Kidney epithelial cell (primary cell): ENCODE measurements at places on chromosomes 11 and 22. TPM values are rescaled to one million over a fixed set of nuclear protein-coding genes. Genes with fewer than 3 reads are reported as not detected.

The LGR4 gene
- 15.9 and 16.2 TPM in 2 replicates for total RNA-seq

The VWA5A gene
- 26.6 and 33.4 TPM in 2 replicates for total RNA-seq

The PHLDB1 gene
- 99.0 and 107 TPM in 2 replicates for total RNA-seq

The LMO2 gene
- total RNA-seq, result 0.82 and 2.5 TPM in 2 replicates

The GDPD4 gene
- 0.08 TPM in 1 of 2 replicates, not detected in the other for total RNA-seq

The HBB gene
- total RNA-seq, result not detected in 2 replicates

The PPFIBP2 gene
- total RNA-seq, result 6.0 and 7.5 TPM in 2 replicates

The FXYD2 gene
- 5.0 and 7.5 TPM in 2 replicates for total RNA-seq

The PLEKHB1 gene
- total RNA-seq, result 3.5 and 7.1 TPM in 2 replicates

The FHIP1B gene
- total RNA-seq, result 33.0 and 34.0 TPM in 2 replicates

The ARHGAP32 gene
- total RNA-seq, result 15.4 and 17.5 TPM in 2 replicates

The LIF gene
- 108 and 112 TPM in 2 replicates for total RNA-seq

The CTTN gene
- total RNA-seq, result 296 and 324 TPM in 2 replicates

The DLG2 gene
- 0.75 and 1.8 TPM in 2 replicates for total RNA-seq

The SLC22A12 gene
- not detected in 2 replicates for total RNA-seq

The FAM83F gene
- 5.8 and 6.9 TPM in 2 replicates for total RNA-seq

The SLC37A2 gene
- total RNA-seq, result 0.68 and 1.8 TPM in 2 replicates

The THAP12 gene
- 25.1 and 35.3 TPM in 2 replicates for total RNA-seq

The GCAT gene
- 35.7 and 37.4 TPM in 2 replicates for total RNA-seq

The TSPAN18 gene
- 4.7 and 5.2 TPM in 2 replicates for total RNA-seq

The PIH1D2 gene
- 0.92 and 1.4 TPM in 2 replicates for total RNA-seq

The GSTT2 gene
- 0.50 and 1.2 TPM in 2 replicates for total RNA-seq

The SHANK2 gene
- 12.5 and 16.0 TPM in 2 replicates for total RNA-seq

The OR51B2 gene
- total RNA-seq, result not detected in 2 replicates

The TRIM34 gene
- 4.5 and 4.9 TPM in 2 replicates for total RNA-seq

The JHY gene
- 3.4 and 3.6 TPM in 2 replicates for total RNA-seq

The PDGFB gene
- total RNA-seq, result 159 and 165 TPM in 2 replicates

The SNX19 gene
- total RNA-seq, result 80.1 and 96.1 TPM in 2 replicates

The MMP27 gene
- not detected in 2 replicates for total RNA-seq

The FREY1 gene
- not detected in 2 replicates for total RNA-seq

The PTPRCAP gene
- total RNA-seq, result 2.5 and 3.0 TPM in 2 replicates

The MICAL2 gene
- 361 and 367 TPM in 2 replicates for total RNA-seq

The FAM111B gene
- total RNA-seq, result 3.2 and 3.8 TPM in 2 replicates

The B3GAT1 gene
- 0.48 and 0.71 TPM in 2 replicates for total RNA-seq

The LRRN4CL gene
- 0.25 TPM in 1 of 2 replicates, not detected in the other for total RNA-seq

The PARVA gene
- 39.6 and 45.9 TPM in 2 replicates for total RNA-seq

The TMEM132A gene
- 597 and 616 TPM in 2 replicates for total RNA-seq

The SLC17A6 gene
- not detected in 2 replicates for total RNA-seq

The SRPRA gene
- 86.2 and 101 TPM in 2 replicates for total RNA-seq

The YAP1 gene
- total RNA-seq, result 94.4 and 120 TPM in 2 replicates

The EXPH5 gene
- total RNA-seq, result 8.5 and 10.1 TPM in 2 replicates

The ROBO4 gene
- total RNA-seq, result 5.1 and 6.3 TPM in 2 replicates

The KMT5B gene
- 24.8 and 25.7 TPM in 2 replicates for total RNA-seq

The RIBC2 gene
- total RNA-seq, result 0.13 and 0.27 TPM in 2 replicates

The SYCE3 gene
- 0.71 TPM in 1 of 2 replicates, not detected in the other for total RNA-seq

The TSKU gene
- total RNA-seq, result 59.5 and 67.6 TPM in 2 replicates

The GRAP2 gene
- not detected in 2 replicates for total RNA-seq

The POU2AF2 gene
- not detected in 2 replicates for total RNA-seq

The RFPL2 gene
- not detected in 2 replicates for total RNA-seq

The HTR3A gene
- total RNA-seq, result 0.25 and 0.27 TPM in 2 replicates

The DGCR6 gene
- 3.4 and 7.9 TPM in 2 replicates for total RNA-seq

The MYBPC3 gene
- not detected in 2 replicates for total RNA-seq

The ADAMTS15 gene
- total RNA-seq, result 3.9 and 4.2 TPM in 2 replicates

The MYRF gene
- total RNA-seq, result 13.7 and 16.6 TPM in 2 replicates

The UBQLNL gene
- 0.21 TPM in 1 of 2 replicates, not detected in the other for total RNA-seq

The PTPMT1 gene
- total RNA-seq, result 141 and 166 TPM in 2 replicates

The RIMBP3C gene
- 0.29 and 0.48 TPM in 2 replicates for total RNA-seq

The SLC16A8 gene
- 0.08 and 0.14 TPM in 2 replicates for total RNA-seq

The OR6Q1 gene
- total RNA-seq, result not detected in 2 replicates
